ENCODE measurements at places on chromosomes 2 and 18.

- DNase-seq, result no peak
These were observed 48.6 kb downstream of the NHEJ1 start for GRCh38 chr2:219112062-219112406.

DNA sequence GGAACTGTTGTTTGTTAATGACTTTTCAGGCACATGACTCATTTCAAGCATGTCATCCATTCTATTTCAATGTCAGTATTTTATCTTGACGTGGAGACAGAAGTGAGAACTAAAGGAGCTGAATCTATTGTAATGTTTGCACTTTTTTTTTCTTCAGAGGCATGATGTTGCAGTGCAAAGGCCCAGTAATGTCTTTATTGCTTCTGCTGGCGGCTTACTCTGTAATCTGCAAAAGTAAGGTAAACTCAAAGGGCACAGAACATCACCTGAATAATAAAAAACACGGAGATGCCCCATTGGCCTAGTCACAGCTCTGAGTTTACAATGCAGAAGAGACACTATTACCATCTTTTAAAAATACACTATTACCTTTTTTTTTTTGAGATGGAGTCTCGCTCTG is 2.4 kb upstream of the CNNM3 start:
- DNase-seq, result no peak

GRCh38 chr18:49467019-49467563 is 6.6 kb upstream of the DYM start:
- no peak for DNase-seq

GRCh38 chr2:145408980-145409379 is 889.1 kb upstream of the ZEB2 start:
- DNase-seq, result no peak

DNA sequence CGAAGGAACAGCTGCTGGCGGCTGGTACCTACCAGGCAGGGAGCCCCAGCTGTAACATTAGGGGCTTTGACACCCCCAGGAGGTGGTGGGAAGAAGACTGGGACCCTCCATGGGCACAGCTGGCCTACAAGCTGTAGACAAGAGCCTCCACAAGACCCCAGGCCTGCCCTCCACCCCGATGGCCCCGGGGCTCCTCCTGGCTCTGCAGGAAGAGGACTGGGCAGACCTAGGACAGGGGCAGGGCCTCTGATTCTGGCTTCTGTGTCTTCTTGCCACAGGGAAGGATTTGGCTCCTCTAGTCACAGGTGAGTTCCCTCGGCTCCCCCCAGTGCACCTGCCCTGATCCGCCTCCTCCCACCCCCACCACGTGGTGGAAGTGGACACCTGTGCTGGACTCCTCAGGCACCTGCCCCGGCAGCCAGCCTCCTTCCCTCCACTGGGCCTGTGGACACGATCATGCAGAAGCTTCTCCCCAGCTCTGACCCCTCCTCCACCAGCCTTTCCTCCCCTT is 53.4 kb upstream of the ODC1 start:
- no peak for DNase-seq

DNA sequence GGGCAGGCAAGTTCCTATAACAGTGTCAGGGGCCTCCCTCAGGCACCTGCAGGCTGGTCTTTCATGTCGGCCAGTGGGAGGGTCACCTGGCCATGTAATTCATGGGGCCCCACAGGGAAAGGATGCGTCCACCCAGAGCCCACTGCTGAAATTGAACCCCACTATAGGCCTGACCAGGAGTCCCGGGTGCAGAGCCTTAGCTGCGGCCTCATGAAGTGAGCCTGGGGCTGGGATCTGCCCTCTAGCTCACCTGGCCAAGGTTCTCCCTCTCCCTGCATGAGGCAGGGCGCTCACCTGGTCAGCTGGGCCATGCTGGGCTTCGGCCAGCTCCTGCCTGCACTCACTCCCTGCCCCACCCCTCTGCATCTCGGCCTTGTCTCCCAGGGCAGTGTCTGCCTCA is 41.1 kb downstream of the C1QL2 start:
- DNase-seq, result no peak

GRCh38 chr18:79683626-79684282 is 4.2 kb downstream of the CTDP1 start:
- no peak for DNase-seq

DNA sequence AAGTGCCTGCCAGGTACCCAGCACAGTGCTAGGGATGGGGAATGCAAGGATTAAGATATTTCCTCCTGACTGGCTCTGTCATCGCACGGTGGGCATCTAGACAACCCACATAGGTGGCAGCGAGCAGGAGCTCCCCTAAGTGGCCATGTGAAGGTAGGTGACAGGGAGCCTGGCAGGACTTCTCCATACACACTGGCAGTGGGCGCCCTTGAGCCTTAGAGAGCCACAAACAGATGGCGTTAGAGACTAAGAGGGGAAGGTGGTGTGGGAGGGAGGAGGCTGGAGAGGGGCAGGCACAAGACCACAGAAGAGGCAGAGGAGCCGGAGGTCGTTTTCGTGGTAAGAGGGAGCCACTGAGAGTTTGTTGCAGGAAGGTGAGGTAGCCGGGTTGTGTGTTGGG is 15.2 kb downstream of the PRELID3A start:
- DNase-seq, result no peak

DNA sequence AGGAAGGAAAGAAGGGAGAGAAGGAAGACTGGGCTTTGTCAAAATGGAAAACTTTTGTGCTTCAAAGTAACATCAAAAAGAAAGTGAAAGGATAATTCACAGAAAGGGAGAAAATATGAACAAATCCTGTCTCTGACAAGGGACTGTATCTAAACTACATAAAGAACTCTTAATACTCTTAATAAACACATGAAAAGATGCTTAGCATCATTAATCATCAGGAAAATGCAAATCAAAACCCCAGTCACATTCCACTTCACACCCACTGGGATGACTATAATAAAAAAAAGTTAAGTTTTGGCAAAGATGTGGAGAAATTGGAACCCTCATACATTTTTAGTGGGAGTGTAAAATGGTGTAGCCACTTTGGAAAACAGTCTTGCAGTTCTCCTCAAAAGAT is 11.8 kb upstream of the ZFP36L2 start:
- DNase-seq, result no peak

GRCh38 chr2:190714958-190715357 is 66.1 kb downstream of the NAB1 start:
- no peak for DNase-seq

GRCh38 chr2:42238644-42239288 is 69.6 kb downstream of the EML4 start:
- no peak for DNase-seq

DNA sequence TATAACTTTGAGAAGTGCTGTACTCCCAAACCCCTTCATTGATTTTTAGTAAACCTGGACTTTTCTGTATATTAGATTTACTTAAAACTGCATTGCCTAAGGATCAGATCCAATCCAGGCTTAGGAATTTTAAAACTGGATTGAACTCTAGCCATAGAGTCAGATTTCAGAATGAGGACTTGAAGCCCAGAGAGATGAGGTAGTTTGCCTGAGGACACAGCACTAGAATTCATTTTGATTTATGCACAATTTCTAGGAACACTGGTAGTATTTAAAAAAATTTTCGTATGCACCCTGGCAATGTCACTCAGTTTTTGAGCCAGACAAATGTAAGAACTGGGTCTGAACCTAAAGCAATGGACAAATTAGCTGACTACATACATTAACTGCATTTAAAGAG is 144.9 kb downstream of the KCTD1 start:
- DNase-seq, result no peak

GRCh38 chr2:240781471-240782220 is 38.4 kb downstream of the KIF1A start:
- DNase-seq, result no peak

- DNase-seq, result no peak
These were observed 494.4 kb downstream of the FBXO15 start for GRCh38 chr18:73653251-73653650.

- no peak for DNase-seq
These were observed 139.7 kb downstream of the ROCK1 start for GRCh38 chr18:20971886-20972267.

GRCh38 chr2:137178951-137179377 is 413.6 kb downstream of the THSD7B start:
- DNase-seq, result no peak

DNA sequence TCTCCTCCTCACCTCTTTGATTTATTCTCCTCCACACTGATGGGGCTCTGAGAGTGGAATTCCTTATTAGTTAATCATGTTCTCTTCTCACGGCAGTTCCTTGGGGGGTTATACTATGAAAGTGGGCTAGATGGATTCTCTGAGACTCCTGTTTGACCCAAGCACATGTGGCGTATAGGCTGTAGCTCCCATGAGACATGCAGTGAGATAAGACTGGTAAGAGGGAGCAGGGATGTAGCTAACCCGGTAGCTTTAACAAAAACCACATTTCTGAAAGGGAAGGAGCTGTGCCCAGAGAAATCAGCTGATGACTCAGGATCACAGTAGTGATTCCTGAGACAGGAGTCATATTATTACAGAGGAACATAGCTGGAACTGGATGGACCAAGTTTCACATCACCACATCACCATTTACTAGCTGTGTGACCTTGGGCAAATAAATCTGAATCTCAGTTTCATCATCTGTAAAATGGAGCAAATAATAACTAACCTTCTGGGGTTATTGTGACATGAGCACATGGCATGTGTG is 82.9 kb downstream of the CRIM1 start:
- no peak for DNase-seq

- no peak for DNase-seq
These were observed 140.8 kb upstream of the SERTAD2 start for GRCh38 chr2:64794426-64794995.

DNA sequence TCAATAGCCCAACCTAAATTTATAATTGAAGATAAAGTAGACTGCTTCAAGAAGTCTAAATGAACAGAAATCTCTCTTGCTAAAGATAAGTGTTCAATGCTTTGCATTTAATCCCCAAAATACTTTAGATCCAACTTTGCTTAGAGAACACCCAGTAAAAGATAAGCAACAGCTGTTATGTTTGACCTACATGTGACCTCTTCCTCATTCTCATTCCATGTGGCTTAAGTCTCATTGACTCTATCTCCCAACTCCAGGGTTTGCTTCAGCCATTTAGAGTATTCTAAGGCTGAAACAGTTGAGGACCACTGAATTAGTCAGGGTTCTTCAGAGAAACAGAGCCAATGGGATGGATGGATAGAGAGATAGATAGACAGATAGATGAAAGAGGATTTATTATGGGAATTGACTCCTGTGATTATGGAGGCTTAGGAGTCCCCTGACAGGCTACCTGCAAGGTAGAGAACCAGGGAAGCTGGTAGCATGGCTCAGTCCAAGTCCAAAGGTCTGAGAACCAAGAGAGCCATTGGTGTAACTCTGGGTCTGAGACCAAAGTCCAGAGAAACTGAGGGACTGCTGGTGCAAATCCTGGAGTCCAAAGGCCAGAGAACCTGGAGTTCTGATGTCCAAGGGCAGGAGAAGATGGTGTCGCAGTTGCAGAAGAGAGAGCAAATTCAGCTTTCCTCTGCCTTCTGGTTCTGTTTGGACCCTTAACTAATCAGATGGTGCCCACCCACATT is 32.1 kb downstream of the CRYGD start:
- DNase-seq, result no peak

- DNase-seq, result no peak
These were observed 80.7 kb upstream of the MEX3C start for GRCh38 chr18:51278045-51278649.

DNA sequence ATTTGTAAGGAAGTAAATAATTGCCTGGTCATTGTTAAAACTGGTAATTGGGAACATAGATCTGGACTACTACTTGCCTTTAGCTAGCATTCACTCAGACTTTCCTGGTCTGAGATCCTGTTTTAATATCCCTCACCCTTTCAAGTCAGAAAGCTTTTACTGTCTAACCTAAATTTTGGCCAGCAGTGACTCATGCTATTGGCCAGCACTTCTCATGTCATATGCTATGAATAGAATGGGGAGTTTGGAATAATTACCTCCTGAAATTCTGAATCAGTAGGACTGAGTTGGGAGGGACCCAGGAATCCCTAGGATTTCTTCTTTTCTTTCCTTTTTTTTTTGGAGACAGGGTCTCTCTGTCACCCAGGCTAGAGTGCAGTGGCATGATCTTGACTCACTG is 19.3 kb downstream of the STK36 start:
- DNase-seq, result no peak

DNA sequence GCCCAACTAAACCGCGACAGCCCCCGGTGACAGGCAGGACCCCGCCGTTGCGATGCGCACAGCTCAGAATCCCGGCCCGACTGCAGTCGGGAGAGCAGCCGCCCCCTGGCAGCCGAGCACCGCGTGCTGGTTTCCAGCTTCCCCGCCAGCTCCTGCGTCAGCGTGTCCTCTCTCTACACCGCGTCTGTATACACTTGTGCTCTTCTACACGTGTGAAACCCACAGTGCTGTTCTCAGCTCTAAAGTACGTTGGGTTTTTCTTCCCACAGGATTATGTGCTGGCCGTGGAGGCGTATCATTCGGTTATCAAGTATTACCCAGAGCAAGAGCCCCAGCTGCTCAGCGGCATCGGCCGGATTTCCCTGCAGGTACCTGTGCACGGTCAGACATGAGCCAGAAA is 54.0 kb downstream of the ADI1 start:
- DNase-seq, result no peak
